ENCODE measurements at places on chromosomes 5 and 9.
A peak's percentile ranks its signal among the peaks of the same experiment; 100 is the strongest.

DNA sequence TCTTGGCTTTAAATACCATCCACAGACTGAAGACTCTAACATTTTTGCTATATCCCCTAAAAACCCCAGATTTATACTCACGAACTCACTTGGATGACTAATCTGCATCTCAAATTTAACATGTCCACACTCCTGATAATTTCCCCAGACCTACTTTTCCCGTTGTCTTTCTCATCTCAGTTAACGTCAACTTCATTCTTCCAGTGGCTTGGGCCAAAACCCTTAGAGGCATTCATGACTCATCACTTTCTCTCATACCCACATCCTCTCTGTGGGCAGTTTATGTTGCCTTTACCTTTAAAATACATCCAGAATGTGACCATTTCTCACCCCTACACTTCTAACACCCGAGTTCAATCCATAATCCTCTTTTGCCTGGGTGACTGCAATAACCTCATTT lies 96.7 kb downstream of the EDIL3 start:
- no peak for DNase-seq

DNA sequence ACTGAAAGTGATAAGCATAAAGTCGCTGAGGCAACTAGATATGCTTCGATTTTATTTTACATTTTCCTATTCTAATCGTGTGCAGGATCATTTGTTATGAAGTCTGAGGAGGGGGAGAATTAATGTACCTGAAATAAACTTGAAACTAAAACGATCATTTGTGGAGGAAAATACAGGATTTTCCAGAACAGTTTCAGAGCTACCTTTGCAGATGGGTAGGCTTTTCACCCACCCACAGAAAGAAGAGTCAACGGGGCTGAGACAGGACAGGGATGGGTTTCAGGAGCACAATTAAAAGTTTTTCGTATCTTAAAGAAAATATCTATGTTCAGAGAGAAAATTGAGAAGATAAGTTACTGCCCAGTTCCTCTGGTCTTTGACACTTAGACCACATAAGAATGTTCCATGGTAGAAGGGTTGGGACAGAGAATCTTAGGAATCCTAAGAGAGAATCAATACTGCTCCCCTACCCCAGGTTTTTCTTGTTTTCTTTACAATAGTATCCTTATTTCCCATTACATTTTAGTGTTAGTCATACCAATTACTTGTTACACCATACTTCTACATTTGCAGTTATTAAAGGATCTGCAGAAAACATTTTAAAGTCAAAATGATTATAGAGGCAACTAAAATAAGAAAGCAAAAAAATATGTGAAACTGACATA lies 211.4 kb downstream of the DEPDC1B start:
- DNase-seq, result no peak

DNA sequence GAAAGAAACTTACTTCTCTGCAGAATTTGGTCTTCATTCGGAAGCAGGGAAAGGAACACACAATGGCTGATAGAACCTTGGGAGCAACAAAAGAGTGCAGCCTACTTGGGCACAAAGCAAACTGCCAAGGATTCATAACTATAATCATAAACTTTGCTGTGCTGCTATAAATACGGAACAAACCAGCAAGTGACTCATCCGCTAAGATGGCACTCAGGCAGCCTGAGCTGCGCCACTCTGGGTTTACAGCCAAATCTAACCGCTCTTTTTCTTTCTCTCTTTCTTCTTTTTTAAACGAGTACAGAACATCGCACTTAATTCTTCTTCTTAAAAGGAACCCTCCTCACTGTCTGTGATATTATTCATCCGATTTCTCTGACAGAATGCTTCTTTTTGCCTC lies 81.1 kb downstream of the PTPN3 start:
- no peak for DNase-seq

- DNase-seq, result no peak
These were observed 229.0 kb upstream of the PANK3 start for GRCh38 chr5:168808051-168808616.

- DNase-seq, result no peak
These were observed 249.9 kb downstream of the MARCHF11 start for GRCh38 chr5:15929611-15930263.

GRCh38 chr5:169098331-169099121 lies 202.4 kb downstream of the SLIT3 start:
- DNase-seq, result no peak

- DNase-seq, result no peak
These were observed 57.1 kb upstream of the ATG10 start for GRCh38 chr5:81914696-81915095.

- DNase-seq, result no peak
These were observed 120.8 kb upstream of the SLC27A6 start for GRCh38 chr5:128844354-128844923.

DNA sequence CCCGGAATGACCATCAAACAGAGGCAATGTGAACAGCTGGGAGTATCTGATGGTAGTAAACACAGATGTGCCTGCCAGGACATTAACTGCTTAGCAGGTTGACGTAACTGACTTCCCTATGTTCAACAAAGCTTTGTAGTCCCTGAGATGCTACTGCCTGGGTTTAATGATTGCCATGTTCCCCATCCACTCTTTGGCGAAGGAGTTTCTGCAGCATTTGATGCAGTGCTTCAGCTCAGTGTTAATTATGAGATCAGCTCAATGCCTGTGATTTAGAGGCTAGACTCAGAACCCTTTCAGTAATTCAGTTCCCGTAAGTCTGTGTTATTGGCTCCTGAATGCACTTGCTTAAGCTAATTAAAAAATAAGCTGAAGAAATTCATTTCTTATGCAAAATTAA lies 547.3 kb upstream of the ZNF608 start:
- DNase-seq, result no peak

DNA sequence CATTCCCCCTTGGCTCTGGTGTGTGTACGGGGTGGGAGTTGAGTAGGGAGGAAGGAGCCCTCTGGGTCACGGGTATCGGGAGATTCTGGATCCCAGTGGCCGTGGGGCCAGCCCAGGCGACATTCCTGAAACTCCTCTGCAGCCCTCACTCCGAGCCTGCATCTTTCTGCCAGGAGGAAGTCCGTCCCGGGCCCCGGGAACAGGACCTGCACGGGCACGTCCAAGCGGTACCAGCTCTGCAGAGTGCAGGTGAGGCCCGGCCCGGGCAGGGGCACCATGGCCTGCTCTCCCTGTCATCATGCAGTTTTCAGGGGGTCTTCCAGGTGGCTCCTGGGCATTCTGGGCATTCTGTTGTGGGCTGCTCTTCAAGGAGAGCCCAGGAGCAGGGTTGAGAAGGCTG lies 3.7 kb downstream of the ADAMTSL2 start:
- DNase-seq, result no peak

DNA sequence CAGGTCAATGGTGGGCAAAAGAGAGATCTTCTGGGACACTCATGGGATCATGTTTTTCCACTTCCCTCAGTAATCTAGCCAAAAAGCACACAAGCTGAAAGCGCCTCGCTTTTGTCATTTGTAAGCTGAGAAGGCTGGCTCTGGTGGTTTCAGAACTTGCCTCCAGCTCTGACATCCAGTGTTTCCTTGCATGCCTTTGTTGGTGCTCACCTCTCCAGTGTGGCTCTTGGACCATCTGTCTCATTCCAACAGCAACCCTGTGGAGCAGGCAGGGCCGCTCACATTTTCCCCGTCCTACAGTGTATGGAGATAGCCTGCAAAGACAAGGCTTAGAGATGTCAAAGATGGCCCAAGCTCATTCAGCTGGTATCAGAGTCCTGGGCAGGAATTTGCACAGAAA lies 160.8 kb upstream of the KLF4 start:
- no peak for DNase-seq

- DNase-seq, result peak; percentile 72
These were observed 629 bp downstream of the CCNH start for GRCh38 chr5:87411973-87412629.

DNA sequence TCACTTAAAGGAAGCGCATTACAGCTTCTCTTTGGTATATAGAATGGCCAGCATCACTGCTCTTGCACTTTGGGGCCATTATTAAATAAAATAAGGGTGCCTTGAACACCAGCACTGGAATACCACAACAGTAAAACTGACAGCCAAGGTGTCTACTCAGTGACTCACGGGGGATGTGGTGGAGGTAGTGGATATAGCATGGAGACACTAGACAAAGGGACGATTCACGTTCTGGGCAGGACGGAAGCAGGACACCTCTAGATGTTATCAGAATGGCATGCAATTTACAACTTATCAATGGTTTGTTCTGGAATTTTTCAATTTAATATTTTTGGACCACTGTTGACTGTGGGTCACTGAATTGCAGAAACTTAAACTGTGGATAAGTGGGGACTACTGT lies 32.9 kb upstream of the PDE8B start:
- no peak for DNase-seq

DNA sequence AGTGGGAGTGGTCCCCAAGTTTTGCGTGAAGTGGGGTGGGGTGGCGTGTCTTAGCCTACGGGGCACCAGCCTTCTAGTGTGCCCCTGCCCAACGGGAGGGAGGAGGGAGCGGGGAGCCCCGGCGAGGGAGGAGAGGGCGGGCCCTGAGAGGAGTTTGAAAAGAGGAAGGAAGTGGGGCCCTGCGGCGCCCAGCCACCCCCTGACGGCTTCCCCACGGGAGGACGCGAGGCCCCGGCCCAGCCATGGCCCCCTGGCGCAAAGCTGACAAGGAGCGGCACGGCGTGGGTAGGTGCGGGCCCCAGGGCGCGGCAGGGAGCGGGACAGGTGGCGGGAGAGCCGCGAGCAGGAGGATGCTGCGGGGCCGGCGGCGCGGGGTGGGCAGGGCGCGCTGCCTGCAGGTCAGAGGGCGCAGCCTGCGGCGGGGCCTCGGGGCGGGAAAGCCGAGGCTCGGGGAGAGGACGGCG lies at the start of gene DOCK2:
Gene DOCK2, plus strand, starts transcription at position 191 of the 464 bp plus-strand sequence. Its CDS starts 52 bp downstream, at position 243.
- no peak for DNase-seq

GRCh38 chr9:136372561-136373299 lies 739 bp downstream of the CARD9 start:
- no peak for DNase-seq

GRCh38 chr5:11973469-11973868 lies 69.2 kb upstream of the CTNND2 start:
- no peak for DNase-seq

- DNase-seq, result no peak
These were observed 433.5 kb downstream of the DMAC1 start for GRCh38 chr9:7366121-7366520.

DNA sequence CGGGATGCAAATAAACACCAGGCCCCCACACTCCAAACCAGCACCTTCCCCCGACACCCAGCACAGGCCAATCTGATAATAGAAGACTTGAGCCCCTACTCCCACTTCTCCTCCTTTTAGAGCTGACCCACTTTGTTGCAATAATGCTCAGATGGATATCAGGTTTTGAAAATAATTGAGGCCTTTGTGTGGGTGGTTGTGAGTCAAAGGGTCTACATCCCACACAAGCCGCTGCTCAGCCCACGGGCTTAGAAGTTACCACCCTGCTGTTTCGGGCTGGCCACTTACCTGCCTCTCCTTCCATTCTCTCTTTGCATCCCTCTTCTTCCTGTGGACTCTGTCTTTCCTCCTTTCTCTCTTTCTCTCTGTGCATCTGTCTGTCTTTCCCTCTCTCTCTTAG lies 36.2 kb upstream of the FOXI1 start:
- no peak for DNase-seq

DNA sequence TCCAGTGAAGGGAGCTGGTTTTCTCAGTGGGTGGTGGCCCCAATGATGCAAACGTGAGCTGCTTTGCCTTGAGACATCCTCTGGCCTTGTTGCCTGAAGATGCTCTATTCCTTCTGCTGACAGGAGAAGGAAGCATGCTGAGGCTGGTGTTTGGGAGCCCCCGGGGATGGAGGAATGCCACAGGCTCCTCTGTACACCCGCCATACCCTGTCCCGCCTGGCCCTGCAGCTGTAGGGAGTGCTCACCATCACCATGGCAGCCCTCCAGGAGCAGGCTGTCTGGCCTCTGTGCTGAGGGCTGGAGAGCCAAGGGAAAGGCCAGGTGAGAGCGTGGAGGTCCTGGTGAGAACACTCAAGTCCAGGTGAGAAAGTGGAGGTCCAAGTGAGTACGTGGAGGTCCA lies 134.4 kb downstream of the MRPL36 start:
- DNase-seq, result no peak

DNA sequence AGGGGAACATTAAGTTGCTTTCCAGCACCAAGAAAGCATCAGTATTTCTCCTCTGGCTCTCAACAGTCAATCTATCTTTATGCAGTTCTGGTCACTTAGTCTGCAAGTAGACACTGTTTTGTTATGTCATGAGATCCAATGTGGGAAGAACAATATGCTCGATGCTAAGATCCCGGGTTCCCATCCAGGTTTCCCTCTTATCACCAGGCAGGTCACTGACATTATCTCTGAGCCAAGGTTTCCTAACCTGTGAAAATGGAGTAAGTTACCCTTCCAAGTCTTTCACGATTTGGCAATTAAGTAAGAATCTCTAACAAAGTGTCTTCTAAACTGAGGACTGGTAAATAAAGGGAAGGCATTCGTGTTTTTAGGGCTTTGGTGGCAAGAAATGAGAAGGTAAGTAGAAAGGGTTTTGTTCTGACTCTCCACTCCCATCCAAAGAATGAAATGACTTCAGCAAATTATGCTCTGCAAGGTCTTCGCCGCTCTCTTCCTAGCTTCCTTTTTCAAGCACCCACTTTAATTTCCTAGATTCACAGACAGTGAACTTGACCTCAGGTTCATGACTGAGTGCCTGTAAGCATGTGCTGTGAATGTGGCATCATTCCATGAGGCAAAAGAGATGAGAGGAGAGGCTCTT lies 86.4 kb downstream of the DCP2 start:
- DNase-seq, result no peak

DNA sequence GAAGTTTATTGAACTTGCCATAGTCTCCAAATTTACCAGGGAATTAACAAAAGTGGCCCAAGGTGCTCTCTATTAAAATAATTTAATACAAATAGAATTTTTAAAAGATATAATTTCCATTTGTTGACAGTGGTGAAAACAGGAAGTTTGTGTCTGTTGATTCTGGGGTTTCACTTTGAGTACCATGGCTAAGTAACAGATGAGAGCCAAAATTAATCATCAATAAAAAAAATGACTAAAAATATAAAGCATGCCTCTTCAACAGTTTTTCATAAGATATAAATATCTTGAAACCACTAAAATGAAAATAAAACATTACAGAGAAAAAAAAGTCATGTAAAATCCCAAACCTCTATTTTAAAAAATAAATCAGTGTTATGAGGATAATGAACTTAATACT lies 49.8 kb downstream of the SGCD start:
- no peak for DNase-seq

GRCh38 chr9:83622433-83622938 lies 457 bp upstream of the IDNK start:
- DNase-seq, result no peak

GRCh38 chr5:135478938-135479337 lies 26.8 kb upstream of the TIFAB start:
- DNase-seq, result no peak

DNA sequence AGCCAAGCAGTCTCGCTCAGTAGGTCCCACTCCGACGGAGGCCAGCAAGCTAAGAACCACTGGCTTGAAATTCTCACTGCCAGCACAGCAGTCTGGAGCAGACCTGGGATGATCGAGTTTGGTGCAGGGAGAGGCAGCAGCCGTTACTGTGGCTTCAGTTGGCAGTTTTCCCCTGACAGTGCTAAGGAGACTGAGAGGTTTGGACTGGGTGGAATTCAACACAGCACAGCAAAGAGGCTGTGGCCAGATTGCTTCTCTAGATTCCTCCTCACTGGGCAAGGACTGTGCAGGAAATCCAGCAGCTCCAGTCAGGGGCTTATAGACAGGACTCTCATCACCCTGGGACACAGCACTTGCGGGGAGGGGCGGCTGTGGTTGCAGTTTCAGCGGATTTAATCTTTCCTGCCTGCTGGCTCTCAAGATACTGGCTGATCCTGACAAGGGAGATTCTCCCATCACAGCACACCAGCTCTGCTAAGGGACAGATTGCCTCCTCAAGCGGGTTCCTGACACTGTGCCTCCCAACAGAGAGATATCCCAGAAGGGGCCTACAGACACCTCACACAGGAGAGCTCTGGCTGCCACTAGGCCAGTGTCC lies 122.1 kb downstream of the YIPF5 start:
- DNase-seq, result no peak

Measured in nucleus accumbens (tissue), 56 donors.